ENCODE measurements at places on chromosomes 11 and 22. TPM values are rescaled to one million over a fixed set of nuclear protein-coding genes. Genes with fewer than 3 reads are reported as not detected.

The KLHDC7B gene
- polyA plus RNA-seq: not detected

The RHOD gene
- polyA plus RNA-seq: 13.7 TPM

The SART1 gene
- polyA plus RNA-seq: 46.2 TPM

The BACE1 gene
- 34.0 TPM for polyA plus RNA-seq

- no peak for DNase-seq
These were observed 26.9 kb upstream of the LDHA start for GRCh38 chr11:18367431-18367830.

GRCh38 chr22:37519268-37520195 lies at the start of gene CARD10:
Gene CARD10 (minus strand): TSS chr22:37519415. CDS start chr22:37519200, 215 bp downstream.
- DNase-seq: no peak

- no peak for DNase-seq
These were observed 1.7 kb downstream of the ANKK1 start for GRCh38 chr11:113389272-113389671.

DNA sequence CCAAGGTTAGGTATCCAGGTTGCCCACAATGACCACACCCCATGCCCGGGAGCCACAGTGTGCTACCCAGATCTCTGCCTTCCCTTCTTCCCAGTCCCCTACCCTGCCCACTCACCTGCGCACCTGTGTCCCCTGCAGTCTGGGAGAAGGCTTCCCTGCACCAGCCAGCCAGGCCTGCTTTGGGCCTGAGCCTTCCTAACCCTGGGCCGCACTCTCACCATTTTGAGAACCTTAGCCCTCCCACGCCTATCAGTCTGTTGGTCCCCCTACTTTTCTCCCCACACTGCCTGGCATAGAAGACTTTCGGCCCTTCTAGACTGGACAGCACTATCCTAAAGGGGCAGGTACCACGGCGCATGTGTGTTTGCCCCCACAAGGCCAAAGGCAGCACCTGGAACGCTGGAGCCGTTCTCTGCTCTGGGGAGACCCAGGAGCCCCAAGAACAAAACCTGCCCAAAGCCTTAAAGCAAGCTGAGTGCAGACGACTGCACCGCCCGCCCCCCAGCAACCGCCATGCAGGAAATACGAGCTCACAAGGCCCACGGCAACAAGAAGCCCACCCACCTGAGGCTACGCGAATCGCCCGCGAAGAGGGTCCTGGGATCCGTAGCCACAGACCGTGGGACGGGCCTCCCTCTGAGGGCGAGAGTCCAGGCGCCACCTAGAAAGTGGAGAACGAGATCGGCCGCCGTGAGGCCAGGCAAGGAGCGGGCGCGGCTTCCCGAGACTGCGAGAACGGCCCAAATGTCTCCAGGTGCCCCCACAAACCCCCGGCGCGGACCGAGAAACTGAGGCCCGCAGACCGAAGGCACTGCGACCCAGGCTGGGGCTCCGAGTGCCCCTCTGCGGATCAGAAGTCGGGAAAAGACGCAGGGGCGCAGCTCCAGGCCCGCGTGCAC lies 546 bp downstream of the GNB1L start:
- DNase-seq: no peak

DNA sequence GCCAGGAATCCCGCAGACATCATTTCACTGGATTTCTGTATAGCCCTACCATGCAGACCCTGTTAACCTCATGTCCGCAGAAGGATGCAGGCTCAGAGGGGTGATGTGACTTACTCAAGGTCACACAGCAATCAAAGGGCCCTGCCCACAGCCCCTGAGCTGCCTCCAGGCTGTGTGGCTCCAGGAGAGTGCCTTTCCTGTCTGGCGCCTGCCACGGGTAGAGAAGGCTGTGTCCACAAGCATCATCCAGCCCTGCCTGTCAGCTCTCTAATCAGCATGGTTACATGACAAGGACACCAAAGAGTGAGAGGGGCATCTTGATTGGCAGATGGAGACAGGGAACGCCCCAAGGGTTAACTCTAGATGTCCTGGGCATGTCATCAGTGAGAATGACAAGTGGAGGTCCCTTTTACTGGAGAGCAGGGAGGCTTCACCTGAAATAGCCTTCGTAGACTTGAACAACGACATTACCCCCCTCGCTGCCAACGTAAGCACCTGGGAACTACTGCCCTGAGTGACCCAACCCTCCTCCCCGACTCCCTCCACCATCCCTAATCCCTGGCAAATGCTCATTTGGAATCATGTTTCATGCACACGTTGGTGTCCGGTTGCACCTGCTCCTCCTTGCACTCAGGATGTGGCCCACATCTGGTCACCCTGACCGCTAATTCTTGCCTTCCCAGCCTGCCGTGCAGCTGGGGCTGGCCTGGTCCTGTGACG lies 6.9 kb downstream of the FGF19 start:
- DNase-seq: no peak

DNA sequence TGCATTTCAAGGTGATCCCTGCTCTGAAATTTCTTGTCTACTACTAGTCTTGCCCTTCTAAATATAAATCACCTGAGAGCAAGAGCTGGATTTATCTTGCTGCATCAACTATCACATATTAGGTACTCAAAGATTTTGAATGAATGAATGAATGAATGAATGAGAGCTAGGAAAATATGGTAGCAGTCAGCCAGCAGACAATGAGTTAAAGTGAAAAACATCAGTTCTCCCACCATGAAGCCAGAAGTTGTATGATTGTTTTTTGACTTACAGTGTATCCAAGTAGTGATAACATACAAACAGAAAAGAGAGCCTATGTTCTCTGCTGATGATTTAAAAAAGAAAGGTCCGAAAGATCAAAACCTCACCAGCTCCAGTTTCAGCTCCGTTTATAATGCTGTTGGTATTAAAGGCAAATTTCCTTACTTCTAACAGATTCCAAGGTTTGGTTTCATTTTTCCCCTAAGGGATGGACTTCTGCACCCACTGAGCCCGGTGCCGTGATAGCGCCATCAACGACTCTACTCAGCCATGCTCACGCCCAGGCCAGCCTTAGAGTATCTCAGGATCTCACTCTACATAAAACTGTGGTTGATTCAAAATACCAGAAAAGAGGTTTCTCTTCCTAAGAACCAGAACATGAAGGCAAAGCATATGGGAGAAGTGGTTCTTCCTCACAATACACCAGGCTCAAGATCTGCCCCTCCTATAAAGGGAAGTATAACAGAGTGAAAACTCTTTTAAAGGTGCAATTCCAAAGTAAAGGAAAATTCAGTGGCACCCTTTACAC lies 92.0 kb downstream of the SGSM3 start:
- DNase-seq: no peak

GRCh38 chr22:49093192-49093880 lies 734.3 kb downstream of the BRD1 start:
- DNase-seq: no peak

DNA sequence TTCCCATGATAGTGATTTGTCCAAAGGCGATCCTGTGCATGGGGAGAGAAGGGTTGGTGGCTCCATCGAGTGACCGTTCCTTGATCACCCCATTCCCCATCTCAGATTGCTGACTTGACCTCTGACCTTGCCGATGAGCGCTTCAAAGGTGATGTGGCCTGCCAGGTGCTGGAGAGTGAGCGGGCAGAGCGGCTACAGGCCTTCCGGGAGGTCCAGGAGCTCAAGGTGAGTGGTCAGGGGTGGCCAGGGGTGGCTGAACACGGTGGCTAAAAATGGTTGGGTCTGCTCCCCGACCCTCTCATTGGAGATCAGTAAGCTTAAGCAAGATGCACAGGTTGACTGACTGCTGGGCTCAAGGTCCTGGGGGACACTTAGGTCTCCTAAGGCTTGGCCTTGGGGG lies 148.7 kb downstream of the MYO18B start:
- DNase-seq: no peak

- no peak for DNase-seq
These were observed 168.0 kb downstream of the PGR start for GRCh38 chr11:100961633-100962032.

- no peak for DNase-seq
These were observed 28.7 kb downstream of the UPB1 start for GRCh38 chr22:24523873-24524272.

- DNase-seq: no peak
These were observed 47.9 kb downstream of the KCNQ1OT1 start for GRCh38 chr11:2651826-2652271.

GRCh38 chr11:44377121-44377520 lies 67.2 kb upstream of the ALX4 start:
- no peak for DNase-seq

DNA sequence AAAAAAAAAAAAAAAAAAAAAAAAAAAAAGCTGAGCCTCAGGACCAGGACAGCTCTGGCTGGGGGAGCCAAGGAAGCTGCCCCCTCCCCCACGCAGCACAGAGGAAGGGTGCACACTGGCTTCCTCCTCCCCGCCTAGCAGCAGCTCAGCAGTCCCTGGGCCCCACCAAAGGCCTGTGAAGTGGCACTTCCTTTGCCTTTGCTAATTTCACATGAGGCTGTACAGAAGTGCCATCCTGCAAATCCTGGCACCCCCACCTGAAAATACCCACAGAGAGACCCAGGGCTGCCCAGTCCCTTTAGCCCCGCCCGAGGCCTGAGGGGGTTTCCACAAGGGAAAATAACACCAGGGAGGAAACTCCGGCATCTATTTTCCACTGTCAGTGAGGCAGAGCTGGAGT lies 3.9 kb downstream of the RHOG start:
- DNase-seq: no peak

- DNase-seq: no peak
These were observed 97.9 kb downstream of the RCN1 start for GRCh38 chr11:32188785-32189184.

DNA sequence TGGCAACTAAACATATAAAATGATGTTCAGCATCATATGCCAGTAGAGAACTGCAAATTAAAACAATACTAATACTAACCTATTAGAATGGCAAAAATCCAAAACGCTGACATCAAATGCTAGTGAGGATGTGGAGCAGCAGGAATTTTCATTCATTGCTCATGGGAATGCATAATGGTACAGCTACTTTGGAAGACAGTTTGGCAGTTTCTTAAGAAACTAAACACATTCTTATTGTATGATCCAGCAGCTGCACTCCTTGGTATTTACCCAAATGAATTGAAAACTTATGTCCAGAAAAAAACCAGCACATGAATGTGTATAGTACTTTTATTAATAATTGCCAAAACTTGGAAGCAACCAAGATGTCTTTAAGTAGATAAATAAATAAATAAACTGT lies 258.0 kb downstream of the TENM4 start:
- DNase-seq: no peak

DNA sequence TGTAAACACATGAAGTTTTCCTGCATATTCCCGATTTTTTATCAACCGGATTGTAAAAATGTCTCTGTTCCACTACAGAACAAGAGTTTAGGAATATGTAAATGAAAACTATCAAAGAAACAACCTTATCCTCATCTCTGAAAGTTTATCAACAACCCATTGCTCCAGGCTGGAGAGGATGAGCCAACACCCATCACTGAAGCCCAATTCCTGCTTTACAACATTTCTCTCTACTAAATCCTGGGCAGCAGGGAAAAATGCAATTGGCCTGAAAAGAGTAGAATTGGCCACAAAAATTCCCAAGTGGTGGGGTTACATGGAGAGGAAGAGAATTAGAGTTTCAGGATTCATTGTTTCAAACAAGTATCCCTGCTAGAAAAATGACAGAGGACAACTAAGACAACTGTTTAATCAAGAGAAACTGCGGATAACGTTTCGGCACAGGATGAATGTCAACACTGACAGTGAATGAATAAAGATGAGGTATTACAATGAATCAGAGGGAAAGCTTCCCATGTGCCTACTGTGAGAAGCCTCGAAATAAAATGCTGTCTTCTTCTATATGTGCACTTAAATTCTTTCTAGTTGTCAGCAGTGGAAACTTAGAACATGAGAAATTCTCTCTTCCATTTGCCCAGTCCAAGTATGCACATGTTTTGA lies 317.3 kb upstream of the ANO3 start:
- no peak for DNase-seq

GRCh38 chr11:17211286-17211685 lies 3.5 kb upstream of the PIK3C2A start:
- DNase-seq: no peak

DNA sequence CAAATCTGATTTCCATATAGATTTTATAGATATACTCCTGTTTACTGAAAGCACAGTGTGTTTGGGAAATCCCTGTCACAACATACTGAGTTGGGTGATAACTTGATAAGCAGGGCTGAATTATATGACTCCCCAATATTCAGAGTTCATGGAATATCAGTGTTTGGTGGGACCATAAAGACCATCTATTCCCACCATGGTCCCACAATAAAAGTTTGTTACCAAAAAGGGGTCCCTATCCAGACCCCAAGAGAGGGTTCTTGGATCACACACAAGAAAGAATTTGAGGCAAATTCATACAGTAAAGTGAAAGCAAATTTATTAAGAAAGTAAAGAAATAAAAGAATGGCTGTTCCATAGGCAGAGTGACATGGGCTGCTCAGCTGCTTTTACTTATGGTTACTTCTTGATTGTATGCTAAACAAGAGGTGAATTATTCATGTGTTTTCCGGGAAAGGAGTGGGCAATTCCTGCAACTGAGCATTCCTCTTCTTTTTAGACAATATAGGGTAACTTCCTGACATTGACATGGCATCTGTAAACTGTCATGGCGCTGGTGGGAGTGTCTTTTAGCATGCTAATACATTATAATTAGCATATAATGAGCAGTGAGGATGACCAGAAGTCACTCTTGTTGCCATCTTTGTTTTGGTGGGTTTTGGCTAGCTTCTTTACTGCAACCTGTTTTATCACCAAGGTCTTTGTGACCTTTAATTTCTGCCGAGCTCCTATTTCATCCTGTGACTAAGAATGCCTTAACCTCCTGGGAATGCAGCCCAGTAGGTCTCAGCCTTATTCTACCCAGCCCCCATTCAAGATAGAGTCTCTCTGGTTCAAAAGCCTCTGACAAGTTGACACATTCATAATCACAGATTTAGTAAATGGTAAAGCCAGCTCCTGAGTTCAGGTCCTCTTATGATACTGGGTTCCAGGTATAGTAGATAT lies 240.6 kb upstream of the PDGFD start:
- DNase-seq: no peak

- DNase-seq: no peak
These were observed 105.9 kb downstream of the NXPE2 start for GRCh38 chr11:114784216-114784615.

DNA sequence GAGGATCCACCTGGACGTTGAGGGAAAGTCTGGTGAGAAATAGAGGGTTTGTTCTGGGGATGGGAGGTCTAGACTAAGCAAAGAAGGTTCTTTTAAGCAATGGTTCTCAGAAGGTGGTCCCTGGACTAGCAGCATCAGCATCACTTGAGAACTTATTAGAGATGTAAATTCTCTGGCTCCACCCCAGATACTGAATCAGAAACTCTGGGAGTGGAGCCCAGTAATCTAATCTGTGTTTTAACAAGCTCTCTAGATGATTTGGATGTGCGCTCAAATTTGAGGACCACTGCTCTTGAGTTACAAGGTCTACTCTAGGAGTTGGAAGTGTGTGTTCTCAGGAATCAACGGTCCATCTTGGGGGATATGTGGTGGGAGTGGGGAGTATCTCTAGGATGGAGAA lies 3.3 kb upstream of the ABCG4 start:
- DNase-seq: no peak

Measured in hindlimb muscle (tissue), 1 donor.